ENCODE measurements at places on chromosomes 2 and 18.

GRCh38 chr2:83104202-83104601 is 1354.9 kb downstream of the SUCLG1 start:
- DNase-seq = no peak

GRCh38 chr2:60555783-60556139 is 2.3 kb upstream of the BCL11A start:
- no peak for DNase-seq

GRCh38 chr2:64400733-64401528 is 53.0 kb upstream of the LGALSL start:
- DNase-seq = no peak

DNA sequence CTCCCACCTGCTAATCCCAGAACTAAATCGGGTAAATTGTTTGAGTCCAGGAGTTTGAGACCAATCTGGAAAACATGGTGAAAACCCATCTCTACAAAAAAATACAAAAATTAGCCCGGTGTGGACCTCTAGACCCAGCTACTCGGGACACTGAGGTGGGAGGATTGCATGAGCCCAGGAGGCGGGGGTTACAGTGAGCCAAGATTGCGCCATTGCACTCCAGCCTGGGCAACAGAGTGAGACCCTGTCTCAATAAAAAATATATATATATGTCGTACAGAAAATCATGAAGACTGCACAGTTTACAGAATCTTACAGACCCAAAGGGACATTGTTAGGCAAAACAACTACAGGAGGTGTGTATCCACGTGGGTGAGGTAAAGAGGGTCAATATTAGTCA is 4.0 kb upstream of the DPY30 start:
- no peak for DNase-seq

DNA sequence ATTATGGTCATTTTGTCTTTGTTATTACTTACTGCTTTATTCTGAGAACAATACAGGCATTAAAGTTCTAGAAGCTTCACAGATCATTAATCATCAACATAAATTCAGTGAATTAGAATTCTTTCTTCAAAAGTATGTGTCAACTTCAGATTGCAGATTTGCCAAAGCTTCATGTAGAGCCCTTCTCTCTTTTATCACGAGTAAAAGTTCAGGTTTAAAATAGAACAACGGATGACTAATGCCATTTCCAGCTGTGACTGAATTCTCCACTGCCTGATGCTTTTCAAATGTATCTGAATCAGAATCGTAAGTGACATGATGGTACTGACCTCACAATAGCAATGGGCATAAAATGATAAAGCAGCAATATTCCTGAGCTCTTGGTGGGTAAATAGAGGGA is 116.0 kb downstream of the ABCA12 start:
- DNase-seq = no peak

GRCh38 chr18:5064841-5065370 is 132.2 kb downstream of the AKAIN1 start:
- no peak for DNase-seq

GRCh38 chr2:27245626-27246025 is 17.2 kb downstream of the SLC30A3 start:
- no peak for DNase-seq

- no peak for DNase-seq
Measured at GRCh38 chr2:120794716-120795115, 59.0 kb downstream of the GLI2 start.

DNA sequence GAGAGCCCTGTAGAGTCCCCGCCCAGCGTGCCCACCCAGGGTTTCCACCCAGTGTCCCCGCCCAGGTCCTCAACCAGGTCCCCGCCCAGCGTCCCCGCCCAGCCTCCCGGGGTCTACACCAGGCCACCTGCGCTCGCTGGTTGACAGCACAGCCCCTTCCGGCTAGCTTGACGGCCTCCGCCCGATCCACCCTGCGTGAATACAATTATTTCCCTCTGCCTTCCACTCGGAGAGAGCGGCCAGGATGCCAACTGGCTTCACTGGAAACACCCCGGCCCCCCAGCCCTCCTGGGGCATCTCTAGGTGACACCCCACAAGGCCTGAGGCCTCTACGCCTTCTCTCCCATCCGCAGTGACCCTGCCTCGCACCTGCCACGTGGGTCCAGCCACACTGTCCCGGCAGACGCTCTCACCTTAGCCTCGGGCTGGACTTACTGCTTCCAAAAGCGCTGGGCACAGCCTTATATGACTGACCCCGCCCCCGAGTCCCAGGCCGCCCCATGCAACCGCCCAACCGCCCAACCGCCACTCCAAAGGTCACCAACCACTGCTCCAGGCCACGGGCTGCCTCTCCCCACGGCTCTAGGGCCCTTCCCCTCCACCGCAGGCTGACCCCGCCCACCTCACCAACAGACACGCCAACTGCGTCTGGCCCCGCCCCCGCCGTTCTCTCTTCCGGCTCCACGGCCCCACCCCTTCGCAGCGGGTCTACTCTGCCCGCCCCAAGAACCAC is 188.1 kb downstream of the LAMA1 start:
- DNase-seq = no peak

- no peak for DNase-seq
Measured at GRCh38 chr2:206231669-206232286, 42.7 kb upstream of the ZDBF2 start.

GRCh38 chr18:8298186-8298585 is 311.1 kb upstream of the RAB12 start:
- no peak for DNase-seq

GRCh38 chr2:216850665-216851322 is 9.1 kb downstream of the TNP1 start:
- no peak for DNase-seq

GRCh38 chr2:111182121-111182520 is 61.4 kb downstream of the BCL2L11 start:
- DNase-seq = no peak

DNA sequence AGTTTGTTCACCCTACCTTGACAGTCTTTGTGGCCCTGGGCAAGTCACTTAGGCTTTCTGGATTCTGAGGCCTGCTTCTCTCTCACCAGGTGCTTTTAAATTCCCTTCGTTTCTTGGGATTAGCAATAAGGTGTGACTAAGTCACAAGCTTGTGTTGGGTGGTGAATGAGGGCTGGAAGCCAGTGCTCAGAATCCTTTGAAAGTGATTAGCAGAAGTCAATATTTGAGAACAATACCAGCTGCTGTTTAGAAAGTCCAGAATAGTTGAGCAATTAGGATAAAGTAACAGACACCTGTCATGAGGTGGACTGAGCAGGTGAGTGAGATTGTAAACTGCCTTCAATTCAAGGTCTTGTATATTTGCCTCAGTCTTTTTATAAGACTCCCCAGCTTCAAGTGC is 19.3 kb upstream of the MGAT5 start:
- DNase-seq = no peak

DNA sequence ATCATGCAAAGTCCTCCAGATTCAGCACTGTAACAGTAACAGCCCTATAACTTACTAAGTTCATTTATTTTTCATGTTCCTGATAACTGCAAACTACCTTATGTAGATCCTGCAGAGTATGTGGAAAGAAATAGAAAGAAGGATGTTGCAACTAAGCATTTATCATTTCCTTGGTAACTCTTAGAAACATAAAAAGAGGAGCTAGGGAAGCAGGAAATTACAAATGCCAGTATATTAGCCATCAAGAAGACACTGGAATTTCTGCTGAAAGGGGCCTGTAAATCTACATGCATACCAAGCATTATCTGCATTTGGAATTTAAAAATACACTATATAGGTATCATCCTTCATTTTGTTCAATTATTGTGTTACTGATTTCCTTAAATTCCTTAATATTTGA is 66.8 kb downstream of the PDE11A start:
- DNase-seq = no peak

- no peak for DNase-seq
Measured at GRCh38 chr2:85905187-85905666, 16.4 kb upstream of the ST3GAL5 start.

GRCh38 chr2:12796657-12797056 is 79.9 kb downstream of the TRIB2 start:
- no peak for DNase-seq

DNA sequence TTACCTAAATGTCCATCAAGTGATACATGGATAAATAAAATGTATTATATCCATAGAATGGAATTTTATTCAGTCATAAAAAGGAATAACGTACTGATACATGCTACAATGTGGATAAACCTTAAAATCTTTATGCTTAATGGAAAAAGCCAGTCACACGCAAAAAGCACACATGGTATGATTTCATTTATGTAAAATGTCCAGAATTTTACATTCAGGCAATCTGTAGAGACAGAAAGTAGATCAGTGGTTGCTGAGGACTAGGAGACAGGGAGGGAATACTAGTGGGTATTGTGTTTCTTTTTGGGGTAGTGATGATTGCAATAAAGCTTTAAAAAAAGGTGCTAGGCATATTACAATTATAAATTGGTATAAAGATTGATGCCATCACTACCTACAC is 30.7 kb upstream of the CD302 start:
- DNase-seq = no peak

DNA sequence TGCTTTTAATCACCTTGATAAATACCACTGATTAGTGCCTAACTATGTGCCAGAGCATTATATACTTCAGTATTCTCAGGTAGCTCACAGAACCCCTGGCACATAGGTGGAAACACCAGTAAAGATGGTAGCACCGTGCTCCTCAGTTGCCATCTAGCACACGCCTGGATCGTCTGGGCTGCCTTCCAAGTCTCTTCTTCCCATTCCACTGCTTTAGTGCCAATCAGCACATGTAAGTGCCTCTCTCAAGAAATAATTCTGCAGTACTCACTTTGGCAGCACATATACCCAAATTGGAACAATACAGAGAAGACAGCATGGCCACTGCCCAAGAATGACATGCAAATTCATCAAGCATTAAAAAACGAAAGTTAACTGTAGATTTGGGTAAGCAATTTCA is 13.0 kb downstream of the POLR2D start:
- no peak for DNase-seq

DNA sequence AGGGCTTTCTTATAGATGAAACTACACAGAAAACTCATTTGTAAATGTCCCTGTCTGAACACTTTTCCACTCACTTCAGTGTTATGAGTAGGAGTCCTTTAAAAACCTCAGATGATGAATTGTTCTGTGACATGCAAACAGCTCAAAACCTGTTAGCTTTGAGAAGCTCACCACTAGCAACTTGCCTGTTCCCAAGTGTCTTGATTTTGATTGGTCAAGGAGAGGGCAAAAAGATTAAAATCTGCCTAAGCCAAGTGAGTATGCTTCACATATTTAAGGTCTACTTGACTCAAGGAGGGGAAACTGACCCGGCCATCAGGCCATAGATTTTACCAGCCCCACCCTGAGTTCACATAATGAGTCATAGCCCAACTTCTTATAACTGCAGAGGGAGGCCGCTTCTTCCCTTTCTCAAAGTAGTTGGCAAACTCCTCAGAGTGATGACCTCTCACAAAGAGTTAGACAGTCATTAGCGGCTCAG is 45.2 kb upstream of the MEIS1 start:
- DNase-seq = no peak

GRCh38 chr2:231530099-231531011 is at the start of gene NMUR1:
NMUR1 (minus strand) TSS chr2:231530445; CDS start chr2:231530361, 84 bp downstream.
- peak; percentile 23 for DNase-seq

DNA sequence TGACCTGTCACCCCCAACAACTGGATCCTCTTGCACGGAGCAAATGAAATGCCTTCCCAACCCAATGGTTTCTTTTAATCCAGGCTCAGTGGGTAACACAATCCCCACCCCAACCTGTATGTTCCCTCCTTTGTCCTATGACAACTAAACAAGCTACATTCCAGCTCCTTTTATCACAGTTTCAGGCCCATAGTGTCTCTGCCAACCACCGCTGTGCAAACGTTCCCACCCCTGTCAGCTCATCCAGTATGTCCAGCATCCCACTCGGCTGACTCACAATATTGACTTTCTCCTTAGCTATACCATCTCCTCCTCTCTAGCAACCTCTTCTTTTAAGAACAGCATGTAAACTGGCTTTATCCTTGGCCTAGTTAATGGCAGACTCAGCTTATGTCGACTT is 117.9 kb upstream of the PPP1CB start:
- DNase-seq = no peak
